Kidney (tissue), 22 donors: ENCODE measurements at places on chromosomes 16 and 17. TPM values are rescaled to one million over a fixed set of nuclear protein-coding genes. Genes with fewer than 3 reads are reported as not detected.

The TMEM100 gene
- 7.2 TPM for total RNA-seq

The SDR42E2 gene
- total RNA-seq = not detected

The PYY gene
- not detected for total RNA-seq

The EVPLL gene
- 1.2 TPM for total RNA-seq

The ODAD4 gene
- total RNA-seq = 6.0 TPM

The PITPNM3 gene
- total RNA-seq = 9.1 TPM

The TBC1D3E gene
- total RNA-seq = not detected

The GAS2L2 gene
- total RNA-seq = not detected

The HIGD1B gene
- 2.2 TPM for total RNA-seq

The TPSD1 gene
- 7.9 TPM for total RNA-seq

The MT1H gene
- total RNA-seq = 4.4 TPM

The ACE gene
- 4.3 TPM for total RNA-seq

The USB1 gene
- total RNA-seq = 32.8 TPM

The NPIPB13 gene
- 20.5 TPM for total RNA-seq

The OTOP3 gene
- total RNA-seq = not detected

The TMEM106A gene
- total RNA-seq = 18.1 TPM
